Activated naive CD4-positive, alpha-beta T cell treated with anti-CD3 and anti-CD28 coated beads, Interleukin-2, amount 10 ng/mL, durations not matched to agents 7 days and 5 days (primary cell): ENCODE measurements at places on chromosomes 11 and 22.

- DNase-seq, result no peak
Observed at GRCh38 chr11:18785411-18785810, 6.2 kb downstream of the PTPN5 start.

GRCh38 chr11:70478166-70478890 lies 80.0 kb downstream of the CTTN start:
- DNase-seq, result no peak

DNA sequence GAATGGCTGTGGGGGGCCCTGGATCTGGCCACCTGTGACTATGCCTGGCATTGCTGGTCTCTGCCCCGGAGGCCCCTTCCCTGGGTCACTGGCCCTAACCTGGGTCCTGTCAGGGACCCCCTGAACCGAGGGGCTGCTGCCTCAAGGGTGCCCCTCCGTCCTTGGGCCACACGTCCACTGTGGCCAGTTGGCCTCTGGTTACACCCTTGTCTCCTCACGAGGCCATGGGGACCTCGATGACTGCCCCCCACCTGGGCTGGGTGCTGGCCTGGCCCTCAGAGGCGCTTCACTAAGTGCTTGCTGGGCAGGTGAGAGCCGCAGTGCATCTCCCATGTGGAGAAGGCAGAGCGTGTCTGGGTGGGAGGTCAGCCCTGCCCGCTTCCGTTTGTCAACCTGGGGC lies 27.3 kb upstream of the FGF19 start:
- no peak for DNase-seq

DNA sequence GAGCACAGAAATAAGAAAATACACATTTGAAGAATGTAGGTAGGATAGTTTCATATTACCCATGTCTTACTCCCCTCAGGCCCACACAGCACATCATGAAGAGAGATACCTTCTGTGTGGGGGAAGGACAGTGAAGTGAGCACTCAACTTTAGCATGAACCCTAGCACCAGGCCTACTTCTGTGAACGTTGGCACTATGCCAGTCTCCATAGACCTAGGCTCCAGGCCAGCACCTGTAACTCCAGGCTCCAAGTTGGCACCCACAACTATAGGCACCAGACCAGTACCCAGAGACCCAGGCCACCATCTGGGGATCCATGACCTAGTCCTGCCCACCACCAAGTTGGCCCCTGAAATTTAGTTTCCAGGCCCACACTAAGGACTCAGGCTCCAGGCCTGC lies 410.9 kb downstream of the INSC start:
- no peak for DNase-seq

DNA sequence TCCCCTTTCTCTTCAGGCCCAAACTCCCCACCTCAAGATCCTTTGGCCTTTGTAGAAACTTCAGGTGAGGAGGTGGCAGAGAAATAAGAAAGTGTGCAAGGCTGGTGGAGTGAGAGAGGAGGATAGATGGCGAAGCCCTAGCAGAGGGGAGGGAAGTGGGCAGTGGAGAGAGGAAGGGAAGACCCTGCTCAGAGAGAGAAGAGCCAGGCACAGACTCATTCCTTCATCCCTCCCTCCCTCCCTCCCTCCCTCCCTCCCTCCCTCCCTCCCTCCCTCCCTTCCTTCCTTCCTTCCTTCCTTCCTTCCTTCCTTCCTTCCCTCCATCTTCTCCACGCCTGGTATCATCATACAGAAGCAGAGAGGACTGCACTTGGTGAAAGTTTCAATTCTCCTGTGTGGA lies 21.0 kb downstream of the RTN4RL2 start:
- DNase-seq, result no peak

DNA sequence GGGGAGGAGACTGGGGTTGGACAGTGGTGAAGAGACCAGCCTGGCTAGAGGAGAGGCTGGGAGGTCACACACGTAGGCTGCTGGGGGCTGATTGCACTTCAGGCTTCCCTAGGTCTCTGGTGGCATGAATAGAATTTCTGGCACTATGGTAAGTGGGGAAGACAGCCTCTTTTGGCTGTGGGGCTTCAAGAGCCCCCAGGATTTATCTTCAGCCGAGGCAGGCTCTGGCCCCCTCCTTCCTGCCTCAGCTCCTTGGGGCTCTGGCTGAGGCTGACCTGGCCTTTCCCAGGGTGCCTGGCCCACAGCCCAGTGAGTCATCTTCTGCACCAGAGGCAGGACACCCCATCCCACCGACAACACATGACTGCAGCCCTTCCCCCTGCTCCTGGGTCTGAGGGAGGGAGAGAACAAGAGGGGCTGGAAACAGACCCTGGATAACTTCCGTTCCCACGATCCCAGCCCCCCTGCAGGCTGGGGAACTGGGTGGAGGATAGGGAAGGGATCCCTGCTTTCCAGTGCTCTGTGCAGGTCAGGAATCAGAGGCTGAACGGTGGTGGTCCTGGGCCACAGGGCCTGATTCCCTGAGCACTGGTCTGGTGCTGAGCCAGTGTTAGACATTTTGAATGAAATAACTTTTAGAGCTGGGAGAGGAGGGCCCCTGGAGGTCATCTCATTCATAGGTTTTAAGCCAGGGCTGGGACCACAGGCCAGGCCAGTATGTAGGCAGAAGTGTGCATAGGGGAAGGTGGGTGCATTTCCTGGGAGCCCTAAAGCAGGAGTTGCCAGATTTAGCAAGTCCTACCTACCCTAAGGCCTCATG lies 26.5 kb downstream of the ARHGEF17 start:
- DNase-seq, result no peak

GRCh38 chr11:122165607-122166371 lies 49.8 kb upstream of the BLID start:
- DNase-seq, result no peak
